ENCODE measurements at places on chromosomes 5 and 9. TPM values are rescaled to one million over a fixed set of nuclear protein-coding genes. Genes with fewer than 3 reads are reported as not detected.

GRCh38 chr5:127705120-127705892 lies 2.1 kb downstream of the CCDC192 start:
- no peak for DNase-seq

GRCh38 chr5:180806351-180807011 lies 3.9 kb upstream of the MGAT1 start:
- DNase-seq = no peak

The SPATA31A1 gene
- polyA plus RNA-seq = not detected

GRCh38 chr5:172881691-172882370 lies 47.8 kb downstream of the ERGIC1 start:
- no peak for DNase-seq

DNA sequence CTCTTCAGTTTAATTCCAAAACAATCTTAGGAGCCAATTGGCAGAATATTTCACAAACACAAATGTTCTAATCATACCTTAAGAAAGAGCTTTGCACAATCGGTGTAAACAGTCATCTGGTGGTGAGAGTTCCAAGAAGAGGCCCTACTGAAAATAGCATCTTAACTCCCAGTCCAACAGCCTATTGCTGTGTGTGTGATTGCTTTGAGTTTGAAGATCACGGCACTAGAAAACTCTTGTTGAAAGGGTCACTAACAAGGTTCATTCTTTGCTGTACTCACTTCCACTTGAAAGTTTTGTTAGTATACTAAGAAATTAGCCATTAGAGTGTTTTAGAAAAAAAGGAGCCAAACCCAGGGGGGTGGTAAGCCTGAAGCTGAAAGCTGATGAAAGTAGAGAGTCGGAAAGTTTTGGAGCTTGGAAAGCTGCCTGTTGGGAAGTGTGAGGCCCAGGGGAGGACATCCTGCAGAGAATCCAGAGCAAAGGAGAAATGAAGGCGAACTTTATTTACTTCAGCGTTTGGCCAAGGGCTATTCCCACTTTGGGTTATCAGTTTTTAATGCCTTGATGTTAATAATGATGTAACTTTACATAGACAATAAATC lies 180.3 kb upstream of the GHR start:
- no peak for DNase-seq

The SEMA4D gene
- polyA plus RNA-seq = 67.5 TPM

GRCh38 chr9:23254404-23255184 lies 571.4 kb downstream of the ELAVL2 start:
- DNase-seq = no peak

The CTSV gene
- 27.4 TPM for polyA plus RNA-seq

Measured in renal pelvis (tissue), 12 donors.